ENCODE measurements at places on chromosomes 16 and 17. TPM values are rescaled to one million over a fixed set of nuclear protein-coding genes. Genes with fewer than 3 reads are reported as not detected.

DNA sequence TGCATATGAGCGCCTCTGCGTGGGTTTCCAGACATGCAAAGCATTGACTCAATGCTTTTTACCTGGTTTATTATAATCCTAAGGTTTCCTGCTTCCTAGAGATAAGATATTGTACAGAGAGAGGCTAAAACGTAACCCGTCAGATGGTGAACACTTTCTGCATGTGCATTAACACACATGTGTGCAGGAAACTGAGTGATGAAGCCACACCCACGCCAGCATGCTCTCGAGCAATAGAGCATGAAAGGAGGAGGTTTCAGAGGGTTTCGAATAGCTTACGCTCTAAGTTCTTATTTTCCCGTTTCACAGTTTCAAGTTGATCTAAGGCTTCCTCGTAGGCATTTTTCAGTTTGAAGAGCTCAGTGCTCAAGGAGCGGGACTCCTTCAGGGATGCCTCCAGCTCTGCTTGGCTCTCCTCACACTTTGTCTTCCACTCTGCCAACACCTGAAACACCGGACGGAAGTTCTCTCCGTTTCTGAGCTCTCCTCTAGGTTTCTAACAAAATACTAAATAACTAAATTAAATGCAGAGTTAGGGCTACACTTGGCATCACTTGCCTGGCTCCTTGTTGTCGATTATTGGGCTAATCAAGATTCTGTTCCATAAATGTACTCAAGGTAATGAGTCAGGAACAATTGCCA is 23.2 kb downstream of the MYH3 start:
- DNase-seq = no peak

DNA sequence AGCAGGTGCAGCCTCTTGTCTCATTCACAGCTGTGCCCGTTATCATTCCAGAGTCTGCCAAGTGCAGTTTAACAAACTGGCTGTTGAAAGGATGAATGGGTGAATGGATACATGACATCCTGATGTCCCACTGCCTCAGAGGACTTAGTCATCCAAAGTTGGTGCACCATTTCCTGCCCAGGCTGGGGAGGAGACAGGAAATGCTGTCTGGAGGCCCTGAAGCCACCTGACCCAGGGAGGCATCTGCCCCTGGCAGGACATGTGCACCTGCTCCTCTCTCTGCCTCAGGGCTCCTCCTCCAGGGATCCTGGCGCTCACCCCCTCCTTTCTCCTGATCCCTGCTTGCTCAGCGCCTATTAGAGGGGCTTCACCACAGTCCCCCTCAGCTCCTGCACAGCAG is 1.8 kb upstream of the CD300C start:
- DNase-seq = no peak

DNA sequence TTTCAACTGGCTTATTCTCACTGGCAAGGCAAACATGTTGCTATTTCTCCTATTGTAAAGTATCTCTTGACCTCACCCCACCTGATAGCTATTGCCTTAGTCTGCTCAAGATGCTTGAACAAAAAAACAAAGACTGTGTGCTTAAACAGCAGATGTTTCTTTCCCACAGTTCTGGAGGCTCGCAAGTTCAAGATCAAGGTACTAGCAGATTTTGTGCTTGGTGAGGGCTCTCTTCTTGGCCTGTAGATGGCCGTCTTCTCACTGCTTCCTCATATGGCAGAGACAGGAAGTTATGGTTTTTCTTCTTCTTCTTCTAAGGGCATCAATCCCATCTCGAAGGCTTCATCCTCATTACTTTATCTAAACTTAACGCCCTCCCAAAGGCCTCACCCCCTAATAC is 109.7 kb upstream of the CLEC3A start:
- no peak for DNase-seq

DNA sequence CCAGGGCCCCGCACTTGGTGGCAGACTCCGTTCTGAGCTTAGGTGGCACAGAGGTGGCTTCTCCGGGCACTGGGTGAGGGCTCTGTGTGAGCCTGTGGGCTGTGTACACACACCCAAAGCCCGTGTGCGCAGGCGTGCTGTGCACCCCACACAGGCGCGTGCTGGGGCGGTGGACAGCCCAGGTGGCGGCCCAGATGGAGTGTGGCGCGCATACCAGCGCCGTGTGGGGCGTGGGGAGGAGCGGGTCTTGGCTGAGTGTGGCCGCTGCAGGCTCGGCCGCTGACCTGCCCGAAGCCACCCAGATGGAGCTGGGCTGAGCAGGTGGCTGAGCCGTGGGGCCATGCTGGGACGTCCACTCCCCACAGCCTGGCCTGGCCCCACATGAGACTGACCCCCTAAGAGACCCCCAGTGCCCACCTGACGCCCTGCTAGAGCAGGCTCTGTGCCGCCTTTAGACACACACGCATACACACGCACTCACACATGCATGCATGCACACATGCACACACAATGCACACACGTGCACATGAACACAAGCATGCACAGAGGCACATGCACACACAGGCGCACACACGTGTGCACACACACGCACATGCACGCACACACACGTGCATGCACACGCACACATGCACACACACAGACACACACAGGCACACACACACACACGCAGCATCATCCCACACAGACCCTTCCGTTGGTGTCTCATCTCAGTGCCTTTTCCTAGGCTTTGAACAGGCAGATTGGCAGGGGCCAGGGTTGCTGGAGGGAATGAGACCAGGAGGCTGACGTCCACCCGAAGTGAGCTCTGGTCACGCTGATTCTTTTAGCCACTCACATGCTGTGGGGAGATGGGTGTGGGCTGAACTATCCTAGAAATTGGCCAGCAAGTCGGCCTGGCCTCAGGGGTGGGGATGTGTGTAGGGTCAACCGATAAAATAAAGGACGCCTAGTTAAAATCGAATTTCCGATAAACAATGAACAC is 2.1 kb downstream of the PRR35 start:
- no peak for DNase-seq

DNA sequence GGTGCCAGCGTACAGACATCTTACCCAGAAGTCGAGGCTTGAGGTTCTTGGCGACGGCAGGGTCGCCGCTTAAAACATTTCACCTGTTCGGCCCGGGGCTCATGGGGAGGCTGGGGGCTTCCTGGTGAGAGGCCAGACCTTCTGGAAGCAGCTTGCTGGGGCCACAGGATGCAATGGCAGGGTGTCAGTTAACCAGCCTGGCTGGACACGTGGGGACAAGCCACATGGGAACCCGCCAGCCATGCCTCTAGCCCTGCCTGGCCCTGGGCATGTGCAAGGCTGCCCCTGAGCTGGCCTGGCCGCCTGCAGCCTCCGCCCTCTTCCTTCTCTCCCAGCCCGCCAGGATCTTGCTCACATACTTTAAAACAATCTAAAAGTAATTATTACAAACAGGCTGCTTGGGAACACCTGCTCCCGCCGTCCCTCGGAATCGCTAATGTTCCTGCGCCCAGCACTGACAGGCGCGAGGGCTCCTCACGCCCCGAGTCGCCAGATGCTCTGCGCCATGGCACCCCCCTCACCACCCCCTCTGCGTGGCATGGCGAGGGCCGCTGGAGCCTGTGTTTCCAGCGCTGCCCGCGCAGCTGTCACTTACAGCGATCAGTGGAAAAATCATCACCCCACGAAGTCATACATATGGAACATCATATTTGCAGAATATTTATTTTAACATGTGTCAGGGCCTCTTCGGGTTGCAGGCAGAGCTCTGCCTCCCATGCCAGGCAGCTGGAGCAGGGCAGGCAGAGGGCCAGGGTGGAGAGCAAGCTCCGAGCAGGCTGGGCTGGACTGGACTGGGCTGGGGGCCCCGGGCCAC is 188.7 kb upstream of the GSE1 start:
- peak; percentile 39 for DNase-seq

Gene COX6A2
- not detected for polyA plus RNA-seq

DNA sequence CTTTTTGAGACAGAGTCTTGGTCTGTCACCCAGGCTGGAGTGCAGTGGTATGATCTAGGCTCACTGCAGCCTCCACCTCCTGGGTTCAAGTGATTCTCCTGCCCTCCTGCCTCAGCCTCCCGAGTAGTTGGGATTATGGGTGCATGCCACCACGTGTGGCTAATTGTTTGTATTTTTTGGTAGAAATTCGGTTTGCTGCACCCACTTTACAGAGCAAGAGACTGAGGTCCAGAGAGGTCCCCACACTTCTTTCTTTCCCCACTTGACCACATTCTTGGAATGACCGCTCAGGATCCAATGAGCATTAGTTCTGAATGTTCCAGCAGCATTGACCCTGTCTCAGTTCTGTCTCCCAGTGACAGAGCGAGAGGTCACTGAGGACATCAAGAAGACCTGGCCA is 5.3 kb upstream of the SLC16A3 start:
- no peak for DNase-seq

DNA sequence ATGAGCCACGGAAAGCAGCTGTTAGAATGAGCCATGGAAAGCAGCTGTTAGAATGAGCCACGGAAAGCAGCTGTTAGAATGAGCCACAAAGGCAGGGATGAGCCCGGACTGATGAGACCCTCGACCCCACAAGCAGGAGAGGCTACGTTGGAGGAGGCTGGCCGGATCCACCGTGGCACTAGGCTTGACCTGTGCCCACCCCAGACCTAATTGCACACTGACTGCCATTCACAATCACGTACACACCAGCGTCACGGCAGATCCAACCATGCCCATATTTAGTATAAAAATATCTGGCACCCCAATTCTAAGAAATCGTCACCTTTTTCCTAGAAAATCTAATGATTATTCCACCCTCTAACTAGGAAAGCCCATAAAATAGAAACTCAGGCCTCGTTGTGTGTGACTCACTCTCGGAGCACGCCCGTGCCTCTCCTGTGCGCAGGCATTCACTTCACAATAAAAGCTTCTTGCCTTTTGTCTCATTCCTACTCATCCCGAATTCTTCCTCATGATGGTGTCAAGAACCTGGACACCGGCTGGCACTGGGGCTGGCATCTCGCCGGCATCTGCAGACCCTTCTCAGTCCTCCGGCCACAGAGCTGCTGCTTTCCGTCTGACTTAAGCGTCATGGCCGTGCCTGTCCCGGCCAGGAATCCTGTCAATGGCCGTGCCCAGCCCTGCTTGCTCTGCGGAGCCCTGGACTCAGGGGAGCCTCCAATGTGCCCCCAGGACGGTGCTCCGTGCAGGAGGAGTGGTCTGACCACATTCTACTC is 5.5 kb upstream of the SECTM1 start:
- DNase-seq = no peak

DNA sequence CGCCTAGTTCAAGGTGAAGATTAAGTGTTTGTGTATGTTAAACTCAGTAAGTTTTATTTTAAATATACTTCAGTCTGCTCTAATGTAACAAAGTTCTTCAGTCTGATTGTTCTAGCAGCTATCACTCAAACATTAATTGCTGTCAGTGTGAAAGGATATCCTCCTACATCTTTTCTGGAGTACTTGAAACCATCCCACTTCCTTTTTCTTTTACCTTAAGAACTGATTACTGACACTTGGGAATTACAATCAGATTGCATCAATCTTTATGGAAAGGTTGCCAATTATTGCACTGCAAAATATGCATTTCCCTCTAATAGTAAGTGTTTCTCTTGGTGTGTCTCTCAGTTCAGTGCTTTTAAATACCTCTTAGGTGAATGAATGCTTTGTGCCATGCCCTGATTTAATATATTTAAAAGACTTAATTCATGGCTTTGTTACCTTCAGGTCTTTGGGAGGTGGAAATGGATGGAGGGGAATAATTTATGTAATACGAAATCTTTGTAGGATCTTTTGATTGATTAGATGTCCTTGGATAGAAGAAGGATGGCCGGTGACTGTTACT is 16.6 kb downstream of the MRTFB start:
- no peak for DNase-seq

Measured in CD8-positive, alpha-beta memory T cell (primary cell).